ENCODE measurements at places on chromosomes 1 and 21.

DNA sequence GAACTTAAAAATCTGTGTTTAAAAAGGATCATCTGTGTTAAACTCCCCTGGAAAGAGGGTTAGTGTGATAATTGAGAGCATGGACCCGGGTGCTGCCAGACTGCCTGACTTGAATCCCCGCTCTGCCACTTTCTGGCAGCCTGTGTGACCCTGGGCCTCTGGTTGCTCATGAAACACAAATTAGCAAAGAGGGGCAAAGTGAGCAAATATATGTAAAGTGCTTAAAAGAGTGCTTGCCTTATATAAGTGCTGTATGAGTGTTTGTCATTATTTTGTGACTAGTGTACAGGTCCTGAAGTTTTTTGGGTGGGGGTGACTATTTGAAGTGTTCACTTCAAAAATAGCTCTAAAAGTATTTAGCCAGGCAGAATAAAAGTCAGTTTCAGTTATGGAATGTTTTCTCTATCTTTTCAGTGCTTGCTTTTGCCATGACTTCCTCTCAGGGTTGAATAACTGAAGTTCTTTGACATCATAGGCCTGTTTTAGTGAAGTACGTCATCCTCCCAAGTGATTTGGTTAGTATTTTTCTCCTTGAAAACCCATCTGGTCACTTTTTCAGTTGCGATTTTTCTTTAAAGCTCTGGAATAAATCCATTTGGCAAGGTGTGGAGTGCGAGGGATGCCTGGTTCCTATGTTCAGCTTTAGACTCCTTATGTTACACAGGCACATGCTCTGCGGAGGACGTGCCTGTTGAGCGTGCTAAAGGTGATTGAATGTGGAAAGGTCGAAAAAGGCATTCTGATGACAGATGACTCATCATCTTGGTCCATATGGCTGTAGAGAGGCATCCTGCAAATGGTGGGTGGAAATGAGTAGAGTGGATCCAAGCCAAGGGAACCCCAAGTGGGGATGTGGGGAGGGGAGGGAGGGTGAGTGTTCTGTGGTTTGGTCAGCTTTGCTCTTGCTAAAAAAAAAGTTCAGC is 47.8 kb downstream of the AK4 start:
- DNase-seq: no peak

- no peak for DNase-seq
These were observed 2.6 kb upstream of the ILDR2 start for GRCh38 chr1:166977951-166978350.

- DNase-seq: no peak
These were observed 30.4 kb upstream of the SLC44A5 start for GRCh38 chr1:75641325-75641724.

DNA sequence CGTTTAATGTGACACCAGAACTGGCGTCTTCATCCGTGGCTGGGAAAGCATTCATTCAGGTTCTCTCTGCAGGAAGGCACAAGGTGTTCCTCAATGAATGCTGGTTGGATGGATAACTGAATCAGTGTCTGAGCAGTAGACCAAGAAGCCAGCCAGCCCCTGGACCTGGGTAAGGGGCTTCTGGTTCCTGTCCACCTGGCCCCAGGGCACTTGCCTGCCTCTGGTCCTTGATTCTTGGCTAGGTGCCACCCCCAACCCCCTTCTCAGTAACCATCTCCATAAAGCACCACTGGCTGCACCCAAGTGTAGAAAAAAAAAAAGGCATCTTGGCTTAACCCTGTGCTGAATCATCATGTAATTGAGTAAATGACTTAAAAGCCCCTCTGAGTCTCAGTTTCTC is 59.1 kb downstream of the KCND3 start:
- no peak for DNase-seq

GRCh38 chr21:46045154-46045553 is 52.8 kb upstream of the COL6A2 start:
- DNase-seq: no peak

DNA sequence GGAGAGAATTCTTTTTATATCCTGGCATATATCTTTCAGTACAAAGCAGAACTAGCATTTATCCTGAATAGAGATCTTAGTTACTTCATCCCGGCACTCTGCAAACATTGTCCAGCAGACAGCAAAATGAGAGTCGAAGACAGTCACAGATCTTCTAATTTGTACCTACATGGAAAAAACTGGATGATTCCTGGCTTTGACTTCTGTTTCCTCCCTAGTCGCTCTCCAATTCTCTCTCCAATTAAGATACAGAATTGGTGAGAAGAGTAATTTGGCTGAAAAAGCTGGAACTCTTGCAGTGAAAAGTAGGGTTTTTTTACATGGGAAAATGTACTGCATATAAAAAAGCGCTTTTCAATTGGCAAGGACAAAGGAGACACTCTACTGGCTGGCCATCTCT is 151.1 kb upstream of the C8B start:
- no peak for DNase-seq

- no peak for DNase-seq
These were observed 46.5 kb upstream of the NUF2 start for GRCh38 chr1:163275222-163275621.

DNA sequence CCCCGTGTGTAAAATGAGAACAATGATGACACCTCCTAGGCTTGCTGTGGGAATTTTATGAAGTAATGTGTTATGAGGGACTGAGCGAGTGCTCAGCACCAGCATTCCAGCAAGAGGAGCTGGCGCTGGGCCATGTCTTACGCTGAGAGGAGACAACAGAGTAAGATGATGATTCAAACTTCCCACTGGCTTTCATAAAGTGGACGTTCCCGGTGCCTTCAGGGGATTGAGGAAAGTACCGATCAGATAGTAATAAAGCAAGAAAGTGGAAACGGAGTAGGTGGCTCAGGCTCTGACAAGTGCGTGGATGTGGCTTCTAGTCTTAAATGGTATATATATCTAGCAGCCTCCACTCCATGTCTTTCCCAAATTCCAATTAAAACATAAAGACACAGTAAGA is 23.8 kb downstream of the EPHA10 start:
- DNase-seq: no peak

GRCh38 chr21:35565204-35565611 is 495.1 kb downstream of the SETD4 start:
- DNase-seq: no peak

DNA sequence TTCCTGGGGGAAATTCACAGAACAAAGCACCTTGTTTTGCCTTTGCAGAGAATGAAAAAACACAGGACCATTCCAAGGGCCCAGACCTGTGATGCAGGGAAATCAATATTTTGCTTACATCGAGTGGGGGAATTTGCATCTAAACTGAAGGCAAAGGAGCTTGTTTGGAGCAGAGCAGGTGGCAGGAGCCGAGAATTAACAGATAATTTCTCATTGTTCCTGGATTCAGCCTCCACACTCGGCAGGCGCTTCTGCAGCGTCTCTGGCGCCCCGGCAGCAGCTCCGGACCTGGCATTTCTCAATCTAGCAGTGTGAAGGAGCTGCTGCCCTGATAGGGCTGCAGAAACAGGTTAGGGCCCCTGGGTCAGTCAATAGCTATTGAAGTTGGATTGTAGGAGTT is 2.0 kb upstream of the SYT6 start:
- no peak for DNase-seq

Measured in activated T-cell treated with anti-CD3 and anti-CD28 coated beads for 1 hour (primary cell).